ENCODE measurements at places on chromosomes 4 and X.

DNA sequence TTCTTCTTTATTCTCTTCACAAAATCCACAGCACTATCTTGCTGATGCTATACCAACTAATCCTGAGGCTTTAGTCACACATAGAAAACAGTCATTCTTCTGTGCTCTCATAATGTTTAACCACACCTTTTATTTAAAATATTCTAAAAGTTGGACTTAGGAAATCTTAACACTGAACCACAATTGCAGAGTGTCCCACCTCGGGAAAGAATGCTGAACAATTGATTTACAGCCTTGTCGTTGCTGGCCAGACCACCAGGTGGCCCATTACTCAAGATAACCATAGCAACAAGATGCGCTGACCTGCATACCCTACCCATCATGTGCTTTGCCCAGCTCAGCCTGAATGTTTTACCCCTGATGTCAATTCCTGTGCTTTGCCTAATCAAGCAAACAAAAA lies 100.8 kb downstream of the ARSJ start:
- DNase-seq = no peak

GRCh38 chr4:10781805-10782204 lies 97.2 kb upstream of the CLNK start:
- no peak for DNase-seq

GRCh38 chr4:139736661-139737060 lies 71.0 kb downstream of the MGST2 start:
- DNase-seq = no peak

DNA sequence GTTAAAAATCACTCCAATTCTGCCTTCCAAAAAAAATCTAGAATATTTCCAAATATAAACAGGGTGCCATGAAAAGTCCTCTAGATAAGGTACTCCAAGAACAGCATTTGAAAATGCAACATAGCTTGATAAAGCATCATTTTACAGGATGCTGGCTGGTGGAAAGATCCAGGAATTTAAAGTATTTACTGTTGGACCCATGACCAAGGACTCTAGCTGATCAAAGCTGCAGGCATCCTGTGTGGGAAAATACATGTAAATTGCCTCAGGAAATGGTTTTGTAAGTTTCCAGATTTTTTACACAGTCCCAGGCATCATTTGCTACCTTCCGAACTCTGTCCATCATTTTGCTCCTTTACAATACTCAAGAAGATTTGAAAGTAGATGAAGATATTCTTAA lies 164.4 kb downstream of the GRIA3 start:
- DNase-seq = no peak

GRCh38 chr4:101191302-101192098 lies 155.8 kb downstream of the PPP3CA start:
- DNase-seq = peak; percentile 63

DNA sequence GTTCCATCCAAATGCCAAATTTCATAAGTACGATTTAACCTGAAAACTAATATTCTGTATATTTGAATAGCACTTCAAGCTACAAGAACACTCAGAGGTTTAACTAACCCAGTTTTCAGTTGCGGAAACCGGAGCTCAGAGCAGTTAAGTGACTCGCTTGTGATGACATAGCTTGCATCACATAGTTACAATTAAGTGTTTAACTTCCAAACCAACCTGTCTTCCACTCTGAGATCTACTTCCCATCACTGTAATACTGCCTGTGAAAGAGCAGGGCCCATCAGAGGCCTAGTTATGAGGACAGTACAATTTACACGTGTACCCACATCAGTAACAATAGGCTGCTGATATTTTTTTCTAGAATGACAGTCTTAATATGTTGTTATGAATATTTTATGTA lies 120.3 kb downstream of the MAD2L1 start:
- no peak for DNase-seq

DNA sequence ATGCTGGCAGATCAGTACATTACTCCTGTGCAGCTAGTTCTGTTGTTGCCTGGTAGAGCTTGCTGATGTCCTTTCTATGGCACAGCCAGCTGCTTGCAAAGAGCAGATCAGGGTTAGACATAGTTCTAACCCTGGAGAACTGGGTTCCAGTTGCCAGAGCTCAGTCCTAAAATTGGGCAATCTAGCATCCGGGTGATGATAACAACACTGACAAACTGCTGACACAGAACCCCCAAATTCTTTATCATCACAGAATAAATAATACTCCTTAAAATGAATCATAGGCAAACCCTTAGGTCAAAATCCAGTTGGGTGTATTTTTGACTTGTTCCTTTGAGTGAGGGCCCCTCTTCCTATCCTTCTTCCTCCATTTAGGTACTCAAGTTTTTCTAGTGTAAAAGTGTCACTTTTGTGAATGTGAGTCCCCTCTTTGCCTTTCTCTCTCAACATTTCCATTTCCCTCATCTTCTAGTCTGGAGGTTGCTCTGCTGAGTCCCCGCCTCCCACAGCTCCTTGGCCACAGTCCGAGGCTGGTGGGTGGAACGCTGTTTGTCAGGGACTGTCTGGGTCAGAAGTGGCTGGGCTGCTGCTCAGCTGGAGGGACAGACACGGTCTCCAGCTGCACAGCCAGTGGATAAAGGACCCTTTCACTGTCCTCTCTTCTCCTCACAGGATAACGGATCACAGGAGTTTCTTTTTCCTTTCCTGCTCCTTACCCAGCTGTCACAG lies 93.6 kb upstream of the RASGEF1B start:
- DNase-seq = peak; percentile 52

DNA sequence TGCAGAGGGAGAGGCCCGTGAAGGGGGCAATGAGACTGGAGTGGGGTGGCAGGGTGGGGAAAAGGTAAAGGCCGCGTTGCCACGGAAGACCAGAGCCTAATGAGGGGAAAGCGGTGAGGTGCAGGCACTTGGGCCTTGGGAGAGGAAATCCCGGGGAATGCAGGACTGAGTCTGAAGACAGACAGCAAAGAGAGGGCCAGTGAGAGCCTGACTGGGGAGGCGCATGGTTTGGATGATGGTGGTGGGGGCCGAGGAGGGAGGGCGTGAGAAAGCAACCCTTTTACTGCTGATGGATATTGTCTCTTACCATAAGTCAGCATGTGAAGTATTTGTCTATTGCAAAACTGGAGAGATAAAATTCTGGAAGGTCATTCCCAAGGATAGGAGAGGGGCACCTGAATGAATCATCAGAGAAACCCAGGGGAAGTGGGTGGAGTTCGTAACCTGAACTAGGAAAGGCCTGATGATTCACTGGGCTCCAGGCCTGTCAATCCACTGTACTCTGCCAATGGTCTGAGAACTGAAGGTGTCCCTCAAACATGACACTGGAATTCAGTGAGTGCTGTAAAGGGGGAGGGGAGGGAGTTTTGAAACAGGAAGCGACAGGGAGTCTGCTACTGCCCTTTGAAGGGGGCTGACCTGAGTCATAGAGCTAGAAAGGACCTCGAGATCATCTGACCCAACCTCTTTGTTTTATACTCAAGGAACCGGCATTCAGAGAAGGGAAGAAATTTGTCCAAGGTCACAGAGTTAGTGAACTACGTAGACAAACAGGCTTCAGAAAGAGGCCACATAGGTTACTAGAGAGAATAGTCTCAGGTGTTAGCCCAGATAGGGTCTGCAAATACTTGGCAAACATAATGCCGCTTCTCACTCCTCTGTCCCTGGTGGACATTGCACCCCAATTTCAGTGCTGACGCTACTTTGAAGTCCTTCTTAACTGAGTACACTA lies 52.2 kb downstream of the NALF2 start:
- DNase-seq = peak; percentile 48

GRCh38 chrX:110412971-110413726 lies 54.5 kb downstream of the RTL9 start:
- peak; percentile 82 for DNase-seq

DNA sequence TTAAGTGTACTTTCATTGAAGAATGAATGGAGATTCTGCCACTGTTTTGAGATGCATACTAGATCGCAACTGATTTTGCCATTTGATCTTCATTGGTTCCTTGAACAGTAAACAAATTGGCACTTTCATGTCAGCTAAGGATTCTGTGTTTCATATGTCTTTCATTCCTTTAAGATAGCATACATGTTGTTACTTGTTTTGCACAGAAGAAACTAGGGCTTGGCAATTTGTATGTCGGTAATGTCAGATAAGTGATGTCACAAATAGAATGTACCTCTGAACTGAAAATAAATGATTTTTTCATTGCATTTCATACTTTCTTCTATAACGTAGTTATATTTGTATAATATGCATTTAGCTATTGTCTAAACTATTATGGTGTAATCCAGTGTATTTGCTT lies 73.2 kb upstream of the TENM3 start:
- DNase-seq = no peak
